Esophagus muscularis mucosa (tissue), 4 donors: ENCODE measurements at places on chromosomes 11 and 22.

- DNase-seq = no peak
These were observed 103.8 kb downstream of the ABTB2 start for GRCh38 chr11:34254011-34254410.

GRCh38 chr11:102004220-102004619 lies 43.0 kb upstream of the CFAP300 start:
- no peak for DNase-seq

- DNase-seq = no peak
These were observed 1.7 kb downstream of the TMEM184B start for GRCh38 chr22:38271101-38271500.

DNA sequence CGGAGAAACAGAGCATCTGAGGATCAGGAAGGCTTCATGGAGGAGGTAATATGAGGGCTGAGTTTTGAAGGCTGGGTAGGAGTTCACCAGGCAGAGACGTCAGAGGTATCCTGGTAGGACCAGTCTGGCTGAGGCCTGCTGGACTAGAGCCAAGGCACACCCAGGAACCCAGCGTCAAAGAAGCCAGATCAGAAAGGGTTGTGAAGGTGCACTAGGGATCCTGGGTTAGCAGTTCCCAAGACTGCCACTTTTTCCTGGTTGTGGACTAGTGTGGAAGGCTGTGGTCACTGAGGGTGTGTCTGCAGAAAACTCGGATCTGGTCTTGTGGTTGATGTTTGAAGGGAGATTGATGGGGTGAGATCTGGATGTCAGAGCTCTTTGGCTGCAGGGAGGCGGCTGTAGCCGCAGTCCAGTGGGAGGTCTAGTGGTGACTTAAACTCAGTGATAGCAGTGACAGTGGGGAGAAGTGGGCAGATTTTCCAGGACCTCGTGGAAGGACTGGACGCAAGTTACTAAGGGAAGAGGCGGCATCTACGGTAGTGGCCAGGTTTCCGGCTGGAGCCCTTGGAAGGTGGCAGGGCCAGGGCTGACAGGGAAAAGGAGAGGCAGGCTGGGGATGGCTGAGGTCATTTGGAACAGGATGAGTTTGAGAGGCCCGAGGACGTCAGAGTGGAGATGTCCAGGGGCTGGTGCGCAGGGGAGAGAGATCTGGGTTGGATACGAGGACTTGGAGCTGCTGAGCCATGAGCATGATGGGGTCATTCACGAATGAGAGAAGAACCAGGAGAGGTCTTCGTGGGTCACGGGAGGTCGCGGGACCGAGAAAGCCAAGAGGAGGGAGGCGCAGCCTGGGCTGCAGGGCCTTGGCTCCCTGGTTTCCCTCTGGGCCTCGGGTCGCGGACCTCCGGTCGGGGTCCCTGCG lies 10.9 kb downstream of the RELA start:
- no peak for DNase-seq

GRCh38 chr11:9071692-9072091 lies 19.7 kb downstream of the SCUBE2 start:
- DNase-seq = no peak

- no peak for DNase-seq
These were observed 1.7 kb upstream of the LINC01488 start for GRCh38 chr11:69479591-69480271.

DNA sequence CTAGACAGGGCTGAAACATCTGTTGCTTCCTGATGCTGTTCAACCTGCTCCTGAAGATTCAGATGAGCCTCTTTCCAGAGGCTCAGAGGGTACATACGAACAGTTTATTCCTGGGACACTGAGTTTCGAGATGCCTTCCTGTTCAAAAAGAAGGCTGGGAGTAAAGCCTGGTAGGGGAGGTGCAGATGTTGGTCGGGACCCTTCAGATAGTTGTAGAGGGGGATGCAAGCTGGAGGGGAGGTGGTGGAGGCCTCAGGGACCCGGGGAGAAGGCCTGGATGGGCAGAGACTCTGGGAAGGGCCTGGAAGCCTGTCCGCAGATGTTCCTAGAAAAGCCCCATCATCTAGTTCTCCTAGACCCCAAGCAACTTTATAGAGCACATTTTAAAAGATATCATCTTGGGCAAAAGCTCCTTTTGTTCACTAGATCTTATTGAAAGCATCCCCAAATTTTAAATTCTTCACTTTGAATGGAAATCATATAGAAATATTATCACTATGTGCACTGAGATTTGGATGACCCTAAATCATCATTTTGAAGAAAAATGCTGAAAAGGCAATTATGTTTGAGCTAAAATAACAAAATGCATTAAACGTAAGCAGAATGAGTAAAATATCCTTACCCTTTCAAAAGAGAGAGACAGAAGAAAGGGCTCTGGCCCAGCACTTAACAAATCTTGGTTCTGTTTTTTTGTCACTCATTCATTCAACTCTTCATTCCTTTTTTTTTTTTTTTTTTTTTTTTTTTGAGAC lies 41.2 kb downstream of the RTL6 start:
- peak; percentile 74 for DNase-seq

DNA sequence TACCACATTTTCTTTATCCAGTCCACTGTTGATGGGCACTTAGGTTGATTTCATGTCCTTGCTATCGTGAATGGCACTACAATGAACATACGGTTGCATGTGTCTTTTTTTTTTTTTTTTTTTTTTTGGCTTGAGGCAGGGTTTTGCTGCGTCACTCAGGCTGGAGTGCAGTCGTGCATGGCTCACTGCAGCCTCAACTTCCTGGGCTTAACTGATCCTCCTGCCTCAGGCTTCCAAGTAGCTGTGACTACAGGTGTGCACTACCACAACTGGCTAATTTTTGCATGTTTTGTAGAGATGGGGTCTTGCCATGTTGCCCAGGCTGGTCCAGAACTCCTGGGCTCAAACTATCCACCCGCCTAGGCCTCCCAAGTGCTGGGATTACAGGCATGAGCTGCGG lies 1.5 kb upstream of the CCDC90B start:
- no peak for DNase-seq

- no peak for DNase-seq
These were observed 15.4 kb upstream of the IFITM3 start for GRCh38 chr11:335779-336658.

- no peak for DNase-seq
These were observed 475.8 kb upstream of the LRRC4C start for GRCh38 chr11:41935241-41935640.
